ENCODE measurements at places on chromosomes 16 and 17.
A peak's percentile ranks its signal among the peaks of the same experiment; 100 is the strongest.

DNA sequence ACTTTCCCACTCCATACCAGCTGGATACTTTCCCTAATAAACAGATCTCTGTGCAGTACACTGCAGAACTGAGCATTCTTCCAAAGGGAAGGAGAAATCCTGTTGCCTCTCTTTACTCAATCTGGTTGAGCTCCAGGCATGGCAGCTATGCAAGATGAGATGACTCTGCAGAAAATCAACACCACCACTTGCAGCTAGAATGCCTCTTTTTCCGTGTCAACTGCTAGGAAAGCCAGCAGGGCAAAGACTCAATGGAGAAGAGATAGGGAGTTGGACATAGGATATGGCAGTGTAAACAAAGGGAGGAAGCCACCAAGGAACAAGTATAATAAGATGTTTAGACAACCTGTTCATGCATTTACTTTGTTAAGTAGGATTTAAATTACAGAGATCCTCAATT is 40.4 kb upstream of the CORO6 start:
- DNase-seq, result no peak

DNA sequence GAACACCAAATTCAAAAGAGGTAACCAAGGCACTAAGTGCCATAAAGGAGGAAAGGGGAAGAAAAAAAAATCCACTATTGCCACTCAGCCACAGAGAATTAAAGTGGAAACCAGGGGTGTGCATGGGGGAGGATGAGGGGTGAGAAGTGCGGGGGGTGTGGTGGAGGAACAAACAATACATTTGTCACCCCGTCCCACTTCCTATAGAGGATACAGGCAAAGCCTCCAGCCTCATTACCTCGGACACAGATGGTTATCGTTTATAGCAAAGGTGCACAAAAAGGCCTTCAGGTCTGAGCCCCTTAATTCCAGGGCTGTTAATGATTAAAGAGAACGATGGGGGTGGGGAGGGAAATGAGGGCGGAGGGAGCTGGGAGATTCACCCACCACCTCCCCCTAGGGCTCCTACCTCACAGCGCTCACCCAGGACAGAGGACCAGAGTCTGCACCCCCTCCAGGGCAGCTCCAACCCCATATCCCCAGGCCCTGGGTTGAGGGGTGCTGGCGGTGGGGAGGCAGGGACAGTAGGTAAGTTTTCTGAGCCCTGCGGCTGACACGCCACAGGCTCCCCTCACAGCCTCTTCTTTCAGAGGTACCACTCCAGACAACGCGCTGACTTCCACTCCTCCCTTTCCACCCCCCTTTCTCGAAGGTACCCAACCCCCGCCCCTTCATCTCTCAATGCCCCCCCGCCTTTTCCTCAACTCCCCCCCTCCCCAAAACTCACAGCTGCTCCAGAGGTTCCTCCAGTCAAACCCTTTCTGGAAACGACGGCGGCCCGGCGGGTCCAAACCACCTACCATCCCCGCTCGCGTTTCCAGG is 470 bp downstream of the DCUN1D3 start:
- no peak for DNase-seq

- peak; percentile 35 for DNase-seq
Measured at GRCh38 chr16:71421911-71422310, 19.9 kb downstream of the TLE7 start.

GRCh38 chr16:30761427-30761927 is 385 bp downstream of the CFAP119 start:
- DNase-seq, result peak; percentile 13

- no peak for DNase-seq
Measured at GRCh38 chr16:57630931-57631845, 2.8 kb downstream of the ADGRG1 start.

- no peak for DNase-seq
Measured at GRCh38 chr17:35214192-35214591, 20.0 kb upstream of the SLC35G3 start.

GRCh38 chr17:47335101-47335936 is 11.6 kb downstream of the EFCAB13 start:
- no peak for DNase-seq

GRCh38 chr17:41910701-41911391 is 7.9 kb downstream of the ACLY start:
- DNase-seq, result peak; percentile 79

Measured in urothelium cell line (cell line).